Prostate gland (tissue), 2 donors: ENCODE measurements at places on chromosomes 11 and 22. TPM values are rescaled to one million over a fixed set of nuclear protein-coding genes. Genes with fewer than 3 reads are reported as not detected.
A peak's percentile ranks its signal among the peaks of the same experiment; 100 is the strongest.

DNA sequence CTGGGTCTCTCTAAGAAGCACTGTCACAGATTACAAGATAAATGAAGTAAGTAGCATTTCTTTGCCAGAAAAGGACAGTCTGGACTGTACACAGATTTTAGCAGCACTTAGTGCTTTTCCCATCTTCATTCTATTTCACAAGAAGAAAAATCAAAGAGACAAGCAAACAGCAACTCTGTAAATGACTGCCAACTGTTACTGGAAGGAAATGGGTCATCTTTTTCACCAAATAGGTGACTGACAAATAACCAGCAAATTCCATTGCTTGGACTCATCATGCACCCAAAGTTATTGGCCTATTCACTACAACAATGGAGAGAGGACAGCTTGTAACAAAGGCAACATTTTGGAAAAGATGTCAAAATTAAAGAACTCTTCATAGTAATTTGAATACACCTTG lies 28.9 kb upstream of the CARD18 start:
- H3K4me1 ChIP-seq = no peaks in the 10 kb centered on the region
- no peak for DNase-seq
- no peaks in the 10 kb centered on the region for H3K27me3 ChIP-seq
- H3K27ac ChIP-seq = no peak overlapping the region

DNA sequence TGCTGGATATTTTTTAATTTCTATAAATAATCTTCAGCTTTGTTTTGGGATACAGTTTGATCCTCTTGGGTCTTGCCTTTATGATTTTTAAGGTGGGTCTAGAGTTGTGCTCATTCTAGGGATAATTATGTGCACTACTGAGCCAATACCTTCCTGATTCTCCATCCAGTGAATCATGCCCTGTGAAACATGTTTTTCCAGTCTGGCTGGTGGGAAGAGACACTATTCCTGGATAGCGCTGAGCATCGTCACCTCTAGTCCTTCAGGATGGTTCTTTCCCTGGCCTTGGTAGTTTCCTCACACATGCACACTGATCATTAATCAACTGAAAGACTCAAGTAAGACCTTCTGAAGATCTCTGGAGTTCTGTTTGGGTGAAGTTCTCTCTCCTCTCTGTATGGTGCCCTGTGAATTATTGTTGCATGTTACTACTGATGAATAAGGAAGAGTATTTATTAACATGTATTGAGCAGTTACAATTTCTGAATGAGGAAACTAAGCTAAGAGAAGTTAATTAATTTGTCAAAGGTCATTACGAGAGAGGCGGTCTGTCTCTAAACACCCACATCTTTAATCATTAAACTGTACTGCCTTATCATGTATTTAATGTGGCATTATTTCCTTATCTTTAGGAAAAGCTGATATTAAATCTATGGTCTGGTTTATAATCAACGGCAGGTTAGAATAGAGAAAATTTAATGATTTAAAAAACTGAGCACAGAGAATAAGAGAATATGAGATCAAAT lies 39.1 kb upstream of the LIPT2 start:
- H3K4me1 ChIP-seq = no peaks in the 10 kb centered on the region
- H3K36me3 ChIP-seq = no peaks in the 10 kb centered on the region
- H3K4me3 ChIP-seq = no peak overlapping the region

- H3K4me3 ChIP-seq = peak overlapping the region; percentile 59
- peak overlapping the region; percentile 87 for H3K27ac ChIP-seq
- H3K36me3 ChIP-seq = no peaks in the 10 kb centered on the region
- H3K27me3 ChIP-seq = no peaks in the 10 kb centered on the region
Measured at GRCh38 chr22:31347251-31348008, 1.3 kb upstream of the PATZ1 start.

- no peaks in the 10 kb centered on the region for H3K27me3 ChIP-seq
- no peaks in the 10 kb centered on the region for H3K36me3 ChIP-seq
- no peak overlapping the region for H3K27ac ChIP-seq
- H3K4me3 ChIP-seq = no peak overlapping the region
- no peak for DNase-seq
- H3K4me1 ChIP-seq = no peaks in the 10 kb centered on the region
Measured at GRCh38 chr11:120102864-120103122, 35.1 kb downstream of the TRIM29 start.

OR52N4 gene
- total RNA-seq = not detected
